ENCODE measurements at places on chromosomes 2 and 18.

DNA sequence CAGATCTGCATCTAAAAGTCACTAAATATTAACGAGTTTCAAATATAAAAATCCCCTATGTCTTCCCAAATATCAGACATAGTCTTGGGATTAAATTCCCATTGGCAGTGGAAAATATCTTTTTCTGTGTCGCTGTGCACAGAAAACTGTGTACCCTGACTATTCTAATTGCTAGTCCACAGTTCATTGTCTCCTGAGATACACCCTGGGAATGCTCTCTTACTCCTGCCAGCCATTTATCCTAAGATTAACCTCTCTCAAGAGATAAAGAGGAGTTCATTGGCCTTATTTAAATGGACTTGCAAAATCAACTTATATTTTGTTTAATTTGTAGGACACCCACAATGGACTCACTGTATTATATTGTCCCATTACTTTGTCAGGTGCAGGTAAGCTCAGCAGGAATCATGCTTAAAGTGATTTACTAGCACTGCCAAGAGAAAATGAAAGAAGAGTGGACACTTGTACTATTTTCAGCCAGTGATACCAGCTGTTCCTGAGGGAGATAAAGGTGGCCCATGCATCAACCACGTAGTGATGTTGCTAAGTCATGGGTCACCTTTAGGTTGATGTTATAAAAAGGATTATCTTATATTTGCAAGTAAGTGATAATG lies 553.8 kb downstream of the PIK3C3 start:
- DNase-seq = no peak

- no peak for DNase-seq
These were observed 1.1 kb downstream of the TMEM18 start for GRCh38 chr2:675982-676646.

DNA sequence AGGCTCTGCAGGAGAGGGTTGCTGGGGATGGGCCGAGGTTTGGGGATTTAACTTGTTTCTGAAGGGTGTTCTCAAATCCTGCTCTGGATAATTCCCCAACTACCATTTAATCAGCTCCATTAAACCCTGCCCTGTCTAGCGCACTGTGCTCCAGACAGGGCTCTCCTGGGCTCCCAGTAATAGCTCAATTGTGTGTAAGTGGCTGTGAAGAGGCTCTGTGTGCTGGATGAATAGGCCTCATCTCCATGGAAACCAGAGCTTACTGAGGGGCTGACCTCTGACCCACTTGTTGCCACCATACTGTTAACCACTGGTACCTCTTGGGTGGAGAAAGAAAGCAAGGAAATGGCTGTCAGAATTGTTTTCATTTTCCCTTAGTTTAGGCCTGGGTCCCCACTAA lies 92.9 kb downstream of the TGOLN2 start:
- DNase-seq = no peak

- no peak for DNase-seq
These were observed 20.2 kb upstream of the KLF11 start for GRCh38 chr2:10022966-10023662.
